Trophoblast cell (in vitro differentiated cells and primary cell): ENCODE measurements at places on chromosomes 7 and 10.

- no peak for DNase-seq
These were observed 111.3 kb downstream of the POU6F2 start for GRCh38 chr7:39088730-39089593.

DNA sequence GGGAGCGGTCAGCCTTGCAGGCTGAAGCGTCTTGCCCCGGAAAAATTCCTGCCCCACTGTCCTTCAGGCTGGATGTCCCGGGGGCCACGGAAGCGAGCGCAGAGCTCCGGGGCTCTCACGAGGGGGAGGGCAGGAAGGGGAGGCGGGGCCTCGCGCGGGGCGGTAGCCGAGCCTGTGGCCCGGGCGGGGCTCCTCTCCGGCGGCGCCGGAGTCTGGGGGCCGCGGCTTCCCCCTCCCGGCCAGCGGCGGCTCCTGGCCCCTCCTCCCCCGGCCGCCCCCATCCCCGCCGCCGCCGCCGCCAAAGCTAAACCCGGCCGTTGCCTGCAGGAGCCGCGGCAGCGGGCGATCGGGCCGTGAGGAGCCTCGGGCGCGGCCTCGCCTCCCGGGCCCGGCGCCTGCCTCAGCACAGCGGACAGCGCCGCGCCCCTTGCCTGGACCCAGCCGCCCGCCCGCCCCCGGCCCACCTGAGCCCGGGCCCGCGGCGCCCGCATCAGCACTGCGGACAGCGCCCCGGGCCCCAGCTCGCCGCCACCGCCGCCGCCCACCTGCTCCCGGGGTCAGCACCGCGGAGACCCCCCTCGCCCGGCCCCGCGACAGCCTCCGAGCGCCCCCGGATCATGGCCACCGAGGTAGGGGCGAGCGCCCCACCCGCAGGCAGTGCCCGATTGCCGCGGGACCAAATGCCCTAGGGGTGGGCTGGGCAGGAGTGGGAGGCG lies at the start of gene GOLGA7B:
Gene GOLGA7B (plus strand): TSS at position 157 of the 716 bp plus-strand sequence. CDS start 461 bp downstream, at position 618.
- peak; percentile 53 for DNase-seq

- DNase-seq, result no peak
These were observed 2.8 kb upstream of the UCN3 start for GRCh38 chr10:5361966-5362365.

DNA sequence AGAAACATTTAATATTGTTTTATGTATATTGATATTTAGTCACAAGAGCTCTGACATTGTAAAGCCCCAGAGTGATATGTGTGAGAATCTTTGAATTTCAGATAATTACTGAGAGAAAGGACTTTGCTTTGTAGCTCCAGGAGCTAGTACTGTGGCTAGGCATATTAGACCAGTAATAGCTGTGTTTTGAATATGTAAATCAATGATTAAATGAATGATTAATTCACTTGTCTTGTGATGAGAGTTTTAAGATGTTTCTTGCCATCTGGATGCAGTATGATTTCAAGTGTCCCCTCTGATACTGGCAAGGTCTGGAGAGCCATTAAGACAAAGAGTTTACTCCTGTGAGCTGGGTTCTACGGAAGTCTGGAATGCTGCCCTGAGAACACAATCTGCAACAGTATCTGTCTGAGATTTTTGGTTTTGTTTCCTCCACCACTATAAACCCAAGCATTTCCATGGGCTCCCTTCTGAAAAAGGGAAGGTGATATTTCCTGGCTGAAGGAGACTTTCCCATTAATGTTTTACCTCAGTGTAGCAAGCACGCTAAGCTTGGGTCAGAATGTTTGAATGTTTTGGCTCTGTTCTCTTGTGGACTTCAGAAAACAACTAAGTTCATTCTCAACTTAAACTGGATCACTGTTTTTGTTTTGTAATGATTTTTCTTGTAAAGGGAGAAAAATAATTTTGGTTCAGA lies 61.3 kb upstream of the BICC1 start:
- DNase-seq, result no peak

- DNase-seq, result peak; percentile 25
These were observed 47.6 kb upstream of the TMEM72 start for GRCh38 chr10:44863344-44864047.

- no peak for DNase-seq
These were observed 5.7 kb downstream of the PRSS1 start for GRCh38 chr7:142754681-142755575.

GRCh38 chr10:27713941-27714340 lies 31.7 kb downstream of the MKX start:
- DNase-seq, result no peak

DNA sequence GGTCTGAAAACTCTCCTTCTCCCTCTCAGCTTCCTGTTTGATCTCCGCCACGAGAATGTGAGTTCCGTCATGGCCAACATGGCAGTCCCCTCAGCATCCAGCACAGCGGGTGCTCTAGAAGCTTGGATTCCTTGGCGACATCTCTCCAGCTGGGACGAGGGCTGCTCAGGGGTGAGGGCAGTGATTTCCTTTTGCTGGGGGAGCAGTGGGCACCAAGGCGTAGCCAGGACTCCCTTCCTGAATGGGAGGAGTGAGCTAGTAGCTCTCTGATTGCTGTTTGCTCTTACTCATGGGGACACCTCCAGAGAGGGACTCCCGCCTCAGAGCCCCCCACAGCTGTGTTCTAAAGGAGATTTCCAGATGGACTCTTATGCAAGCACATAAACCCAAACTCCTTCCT lies 28.8 kb upstream of the CTBP2 start:
- no peak for DNase-seq
